ENCODE measurements at places on chromosomes 4 and X.
A peak's percentile ranks its signal among the peaks of the same experiment; 100 is the strongest.

- DNase-seq, result peak; percentile 5
These were observed 119.1 kb upstream of the TRIM2 start for GRCh38 chr4:153084980-153085630.

GRCh38 chrX:7925867-7926472, 1.2 kb downstream of the PNPLA4 start:
- DNase-seq, result no peak

DNA sequence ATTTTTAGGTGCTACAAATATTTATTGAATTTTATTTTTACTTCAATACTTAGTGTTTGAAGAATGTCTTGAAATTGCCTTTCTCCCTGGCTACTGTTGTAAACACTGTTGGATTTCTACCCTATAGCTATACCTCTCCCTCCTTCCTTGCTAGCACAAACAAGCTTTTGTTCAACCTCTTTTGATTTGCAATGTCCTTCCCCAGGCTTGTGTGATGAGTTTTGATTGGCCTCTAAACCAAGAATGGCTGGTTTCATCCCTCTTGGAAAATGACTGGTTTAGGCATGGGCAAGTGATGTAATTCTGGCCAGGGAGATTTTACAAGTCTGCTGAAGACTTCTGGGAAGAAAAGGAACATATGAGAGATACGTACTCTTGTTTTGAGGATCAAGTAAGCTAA, 25.3 kb upstream of the SLITRK2 start:
- no peak for DNase-seq

- DNase-seq, result no peak
These were observed 98.3 kb upstream of the EOLA2 start for GRCh38 chrX:150036641-150037040.

DNA sequence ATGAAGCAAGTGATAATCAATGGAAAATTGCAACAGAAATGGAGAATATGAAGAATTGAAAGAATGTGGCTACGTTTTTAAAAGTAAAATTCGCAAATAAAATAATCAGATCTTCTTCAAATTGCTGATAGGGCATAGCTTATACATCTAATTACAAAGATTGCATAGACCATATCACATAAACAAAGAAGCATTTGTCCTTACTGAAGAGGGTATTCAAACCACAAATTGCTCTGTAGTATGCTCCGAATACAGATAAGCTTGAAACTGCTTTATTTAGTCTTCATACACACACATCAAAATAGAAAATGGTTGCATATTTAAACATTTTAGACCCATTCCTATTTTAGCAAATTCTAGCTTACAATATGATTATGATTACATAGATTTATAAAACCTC, 206.7 kb upstream of the SLIT2 start:
- no peak for DNase-seq

DNA sequence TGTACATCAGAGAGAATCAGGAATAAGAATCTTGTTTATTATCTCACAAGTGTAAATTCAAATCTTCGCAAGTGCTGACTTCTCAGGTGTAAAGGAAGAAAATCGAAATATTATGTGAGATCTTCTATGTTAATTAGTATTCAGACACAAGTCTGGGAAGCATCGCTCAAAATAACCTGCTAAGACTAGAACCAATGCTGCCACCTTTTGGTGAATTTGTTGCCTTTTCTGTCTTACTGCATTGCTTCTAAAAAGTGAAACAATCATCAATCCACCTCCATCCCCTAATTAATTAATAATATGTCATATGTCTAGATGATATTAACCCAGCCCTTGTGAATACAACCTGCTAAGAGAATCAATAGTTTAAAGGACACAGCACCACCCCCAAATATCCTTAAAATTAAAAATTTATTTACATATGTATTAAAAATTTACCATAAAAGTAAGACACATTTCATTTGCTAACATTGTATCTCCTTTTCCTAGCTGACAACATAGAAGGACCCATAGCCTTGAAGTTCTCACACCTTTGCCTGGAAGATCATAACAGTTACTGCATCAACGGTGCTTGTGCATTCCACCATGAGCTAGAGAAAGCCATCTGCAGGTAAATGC, 3.5 kb downstream of the EPGN start:
- peak; percentile 26 for DNase-seq

DNA sequence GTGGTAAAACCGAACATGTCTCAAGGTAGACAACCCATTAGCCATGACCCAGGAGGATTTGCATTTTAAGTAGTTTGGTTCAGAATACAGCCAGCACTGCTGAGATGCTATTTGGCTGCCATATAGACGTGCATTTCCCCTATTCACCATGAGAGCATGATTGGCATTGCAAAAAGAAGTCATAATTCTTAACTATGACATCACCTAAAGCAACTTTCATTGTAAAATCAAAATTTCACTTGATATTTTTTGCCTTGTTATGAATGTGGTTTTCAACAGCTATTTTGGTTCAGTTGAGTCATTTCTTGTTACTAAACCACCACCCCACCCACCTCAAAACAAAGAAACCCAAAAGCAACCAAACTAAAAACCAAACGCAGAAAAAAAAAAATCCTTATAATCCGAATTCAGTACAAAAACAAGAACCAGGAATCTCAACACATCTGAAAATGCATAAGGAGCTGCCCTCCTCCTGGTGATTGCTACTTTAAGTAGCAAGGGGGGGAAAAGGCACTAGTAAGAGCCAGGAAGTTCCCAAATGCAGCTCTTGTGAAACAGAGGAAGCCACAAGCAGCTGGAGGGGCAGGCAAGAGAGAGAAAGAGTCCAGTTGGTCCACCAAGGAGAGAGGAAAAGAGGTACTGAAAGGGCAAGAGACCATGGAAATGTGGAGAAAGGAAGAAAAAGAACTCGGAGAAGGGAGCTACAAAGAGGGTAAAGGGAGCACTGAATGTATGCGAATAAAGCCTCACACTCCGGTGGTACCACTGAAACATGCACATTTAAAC, 3.1 kb downstream of the SLITRK4 start:
- no peak for DNase-seq

DNA sequence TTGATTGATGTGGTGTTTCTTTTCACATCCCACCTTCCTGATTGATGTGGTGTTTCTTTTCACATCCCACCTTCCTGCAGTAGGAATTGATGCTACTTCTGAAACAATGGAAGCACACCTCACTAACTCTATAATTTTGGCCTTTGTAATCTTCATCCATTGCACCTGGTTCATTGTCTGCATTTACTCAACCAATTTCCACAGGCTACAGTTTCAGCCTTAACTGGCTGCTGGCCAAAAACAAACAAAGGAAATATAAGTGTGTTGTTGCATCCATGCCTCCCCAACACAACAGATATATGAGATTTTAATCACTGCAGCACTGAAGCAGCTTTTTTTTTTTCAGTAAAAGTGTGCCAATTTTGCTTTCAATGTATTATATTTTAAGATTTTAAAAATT, 867.6 kb upstream of the PCDH7 start:
- DNase-seq, result peak; percentile 63

GRCh38 chr4:111689214-111689613, 456.0 kb upstream of the FAM241A start:
- DNase-seq, result no peak

DNA sequence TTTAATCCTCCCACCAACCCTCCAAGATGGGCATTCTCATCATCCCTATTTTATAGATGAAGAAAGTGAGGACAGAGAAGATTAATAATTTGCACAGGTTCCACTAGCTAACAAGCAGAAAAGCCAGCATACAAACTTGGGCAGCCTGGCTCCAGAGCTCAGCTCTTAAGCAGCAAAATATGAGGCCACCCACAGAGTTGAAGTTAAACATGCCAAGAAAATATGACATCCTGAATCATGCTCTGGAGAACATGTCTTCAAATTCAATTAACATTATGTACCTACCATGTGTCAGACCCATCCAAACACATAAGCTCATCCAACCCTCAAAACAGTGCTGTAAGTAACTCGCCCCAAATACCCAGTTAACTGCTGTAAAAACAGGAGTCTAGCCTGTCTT, 33.9 kb downstream of the USP46 start:
- DNase-seq, result no peak

- no peak for DNase-seq
These were observed 22.4 kb upstream of the HPSE start for GRCh38 chr4:83356899-83357661.

GRCh38 chrX:140389331-140389730, 115.5 kb downstream of the SOX3 start:
- no peak for DNase-seq

DNA sequence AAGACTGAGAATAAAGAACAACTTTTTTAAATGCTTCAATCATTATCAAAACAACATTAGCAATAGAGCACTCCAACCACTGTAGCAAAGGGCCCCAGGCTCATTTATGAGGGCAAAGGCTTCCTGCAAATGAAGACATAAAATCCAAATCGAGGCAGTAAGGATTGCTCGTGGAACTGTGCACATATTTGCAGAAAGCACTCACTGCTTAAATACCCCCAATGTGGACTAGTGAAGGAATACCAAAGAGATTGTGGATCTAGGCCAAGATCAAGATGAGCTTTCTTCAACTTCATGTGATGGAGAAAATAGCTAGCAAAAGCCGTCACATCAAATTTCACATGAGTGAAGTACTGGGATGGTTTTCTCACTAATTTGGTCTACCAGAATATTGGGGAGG, 35.2 kb downstream of the GPC3 start:
- DNase-seq, result no peak

DNA sequence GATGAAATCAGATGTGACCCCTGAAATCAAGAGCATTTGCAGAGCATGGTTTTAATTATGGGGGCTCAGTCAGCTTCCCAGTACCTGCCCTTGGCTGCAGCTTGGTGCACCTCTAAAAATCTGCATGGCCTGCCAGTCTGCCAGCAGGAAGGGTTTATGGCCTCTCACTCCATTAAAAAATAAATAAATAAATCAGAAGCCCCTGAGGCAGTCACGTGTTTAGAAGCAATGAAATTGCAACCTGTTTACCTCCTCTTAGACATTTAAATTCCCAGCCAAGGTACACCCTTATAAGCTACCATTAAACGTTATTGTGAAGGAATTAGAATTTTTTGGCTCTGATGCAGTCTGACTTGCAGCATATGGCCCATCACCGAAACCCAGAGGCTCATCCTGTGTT, 114.0 kb upstream of the LDB2 start:
- no peak for DNase-seq

GRCh38 chr4:28354880-28355656, 1494.4 kb downstream of the STIM2 start:
- no peak for DNase-seq

- DNase-seq, result peak; percentile 45
These were observed 1.3 kb upstream of the CITED1 start for GRCh38 chrX:72306851-72307645.

DNA sequence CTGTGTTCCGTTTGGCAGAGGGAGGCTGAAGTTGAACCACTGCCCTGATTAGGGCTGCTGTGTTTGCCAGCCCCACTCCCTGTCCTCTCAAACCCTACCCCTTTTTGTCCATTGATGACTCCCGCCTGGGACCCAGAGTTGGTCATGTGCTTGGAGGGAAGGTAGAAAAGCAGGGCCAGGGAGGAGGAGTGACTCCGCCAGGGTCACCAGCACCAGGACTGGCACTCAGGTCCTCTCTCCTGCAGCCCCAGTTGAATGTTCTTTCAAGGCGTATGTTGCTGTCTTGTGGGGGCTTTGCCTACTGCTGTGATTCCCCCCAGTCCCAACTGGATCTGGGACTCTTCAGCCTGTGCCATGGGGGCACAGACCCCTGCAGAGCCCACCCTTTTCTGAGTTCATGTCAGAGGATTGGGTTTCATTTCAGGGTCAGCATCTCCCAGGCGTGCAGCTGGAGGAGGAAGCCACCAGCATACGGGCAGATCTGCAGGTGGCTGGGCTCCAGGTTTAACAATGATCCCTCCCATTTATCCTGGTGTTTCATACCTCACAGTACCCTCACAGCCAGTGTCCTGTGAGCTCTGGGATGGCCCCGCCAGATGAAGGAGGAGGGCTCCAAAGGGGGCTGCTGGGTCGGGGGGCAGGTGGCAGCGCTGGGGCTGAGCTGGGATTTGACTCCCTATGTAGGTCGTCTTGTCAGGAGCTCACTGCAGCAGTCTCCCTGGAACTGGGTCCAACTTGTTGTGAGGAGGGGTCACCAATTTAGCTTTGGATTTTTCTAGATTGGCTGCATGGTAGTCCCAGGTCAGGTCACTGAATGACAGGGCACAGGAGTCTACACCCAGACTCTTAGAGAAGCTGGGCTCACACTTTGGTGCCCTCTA, 55.7 kb downstream of the MSX1 start:
- no peak for DNase-seq

- DNase-seq, result peak; percentile 16
These were observed 32.0 kb upstream of the CLDN24 start for GRCh38 chr4:183354219-183354618.

GRCh38 chr4:182276210-182277109, 33.3 kb downstream of the TENM3 start:
- peak; percentile 3 for DNase-seq

GRCh38 chr4:169963998-169964397, 62.2 kb downstream of the MFAP3L start:
- no peak for DNase-seq

DNA sequence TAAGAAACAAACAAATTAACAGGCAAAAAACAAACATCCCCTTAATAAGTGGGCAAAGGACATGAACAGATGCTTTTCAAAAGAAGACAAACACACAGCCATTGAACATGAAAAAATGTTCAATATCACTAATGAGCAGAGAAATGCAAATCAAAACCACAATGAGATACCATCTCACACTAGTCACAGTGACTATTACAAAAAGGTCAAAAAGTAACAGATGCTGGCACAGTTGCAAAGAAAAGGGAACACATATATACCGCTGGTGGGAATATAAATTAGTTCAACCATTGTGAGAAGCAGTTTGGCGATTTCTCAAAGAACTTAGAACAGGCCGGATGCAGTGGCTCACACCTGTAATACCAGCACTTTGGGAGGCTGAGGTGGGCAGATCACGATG, 146.1 kb upstream of the NEIL3 start:
- no peak for DNase-seq

DNA sequence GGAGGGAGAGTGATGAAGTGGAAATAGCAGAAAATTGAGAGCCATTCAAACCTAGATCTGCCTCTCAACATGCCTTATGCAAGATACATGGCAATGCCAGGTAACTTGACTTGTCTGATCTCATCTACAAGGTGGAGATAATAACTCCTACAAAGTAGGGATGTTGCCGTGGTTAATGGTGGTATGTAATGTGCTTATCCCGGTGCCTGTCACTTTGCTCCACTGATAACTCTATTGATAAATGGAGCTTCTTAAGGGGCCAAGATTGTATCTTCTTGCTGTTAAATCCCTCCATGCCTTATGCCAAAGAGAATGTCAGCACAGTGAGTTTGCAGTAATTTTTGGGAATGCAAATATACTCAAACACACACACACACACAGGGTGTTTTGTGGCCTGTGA, 355.8 kb downstream of the MAPK10 start:
- DNase-seq, result no peak

GRCh38 chr4:18954538-18954937, 933.0 kb upstream of the LCORL start:
- no peak for DNase-seq

DNA sequence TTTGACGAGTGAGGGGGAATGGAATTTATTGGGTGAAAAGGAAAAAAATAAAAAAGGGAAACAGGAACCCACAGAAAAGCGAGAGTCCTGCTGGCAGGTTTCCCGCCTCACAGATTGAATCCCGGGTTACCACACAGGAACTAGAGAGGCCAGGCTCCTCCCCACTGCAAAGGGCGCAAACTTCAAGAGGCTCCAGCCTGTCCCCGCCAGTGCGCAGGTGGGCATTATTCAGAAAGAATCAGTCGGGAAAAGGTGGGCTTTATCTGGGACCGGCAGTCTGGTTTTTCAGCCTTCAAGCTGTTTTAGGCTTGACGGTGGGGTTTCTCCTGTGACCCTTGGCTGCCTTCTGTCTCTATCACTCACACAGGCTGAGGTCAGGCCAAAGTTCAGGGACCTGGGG, 1496.8 kb downstream of the RPA4 start:
- DNase-seq, result no peak

Data from NCI-H2029 (cell line).